ENCODE measurements at places on chromosomes 4 and X.

GRCh38 chr4:68175562-68176155 lies 46.0 kb upstream of the TMPRSS11F start:
- peak; percentile 59 for DNase-seq

GRCh38 chrX:43627147-43627546 lies 29.0 kb upstream of the MAOA start:
- no peak for DNase-seq

DNA sequence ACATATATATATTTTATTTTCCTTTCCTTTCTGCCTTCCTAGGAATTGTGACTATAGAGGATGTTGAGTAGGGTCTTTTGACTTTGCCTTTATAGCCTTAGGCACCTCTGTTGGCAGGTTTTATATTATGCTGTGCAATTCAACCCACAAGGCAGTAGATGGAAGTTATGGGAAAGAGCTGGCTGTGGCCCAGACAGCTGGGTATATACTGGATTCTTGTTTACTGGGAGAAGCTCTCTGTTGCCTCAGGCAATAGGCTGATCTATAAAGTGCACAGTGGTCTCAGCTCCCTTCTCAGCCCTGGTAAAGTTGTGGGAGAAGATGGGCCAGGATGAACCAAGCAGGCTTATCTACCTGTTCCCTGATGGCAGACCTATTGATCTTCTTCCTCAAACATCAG lies 342.0 kb downstream of the GBA3 start:
- DNase-seq = no peak

- no peak for DNase-seq
Measured at GRCh38 chr4:90171491-90171890, 44.3 kb downstream of the CCSER1 start.

DNA sequence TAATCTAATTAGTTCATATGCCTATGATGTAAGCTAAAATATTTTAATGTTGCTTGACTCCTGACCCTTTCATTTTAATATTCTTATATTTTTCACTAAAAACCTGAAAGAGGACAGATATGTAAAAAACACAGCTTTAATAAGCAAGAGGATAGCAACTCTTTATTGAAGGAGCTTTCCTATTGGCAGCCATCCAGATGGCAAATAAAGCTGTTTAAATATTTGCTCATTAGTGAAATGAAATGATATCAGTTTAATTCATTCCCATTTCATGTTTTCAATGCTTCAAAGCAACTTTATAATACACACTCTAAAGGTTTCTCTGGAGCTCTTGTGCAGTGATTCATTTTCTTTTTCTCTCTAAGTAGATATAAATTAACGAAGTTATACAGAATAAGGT lies 473.4 kb downstream of the PCDH7 start:
- DNase-seq = no peak

DNA sequence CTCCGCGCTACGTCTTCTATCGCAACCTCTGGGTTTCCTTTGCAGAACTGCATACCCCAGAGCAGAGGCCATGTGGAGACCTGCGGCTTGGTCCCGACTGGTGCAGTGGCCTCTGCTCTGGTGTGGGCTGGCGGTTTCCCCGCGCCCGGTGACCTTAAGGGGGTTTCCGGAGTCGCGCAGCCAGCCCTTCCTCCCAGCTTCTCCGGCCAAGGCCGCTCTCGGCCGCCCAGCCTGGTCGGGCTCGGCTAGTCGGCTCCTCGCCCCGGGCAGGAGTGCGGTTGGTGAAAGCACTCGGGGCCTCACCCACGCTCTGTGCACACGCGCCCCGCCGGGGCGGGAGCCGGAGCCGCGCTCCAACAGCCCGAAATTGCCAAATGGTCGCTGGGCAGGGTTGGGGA lies 84.9 kb downstream of the BCOR start:
- DNase-seq = no peak
